ENCODE measurements at places on chromosomes 12 and 14.

DNA sequence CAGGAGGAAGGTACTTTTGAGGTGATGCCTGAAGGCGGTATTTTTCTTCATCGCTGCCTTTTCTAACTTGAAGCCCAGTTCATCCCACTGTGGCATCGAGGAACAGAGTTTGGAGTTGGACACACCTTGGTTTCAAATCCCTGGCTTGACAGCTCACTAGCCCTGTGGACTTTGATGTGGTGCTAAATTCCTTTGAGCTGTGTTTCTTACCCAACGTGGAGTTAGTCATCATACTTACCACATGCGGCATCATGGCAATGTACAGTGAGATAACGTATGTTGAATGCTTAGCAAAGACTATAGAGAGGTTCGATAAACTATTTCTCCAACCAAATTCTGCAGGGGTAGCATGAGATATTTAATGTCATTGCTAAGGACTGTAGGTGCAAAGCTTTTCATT, 3.4 kb downstream of the PLEKHG3 start:
- DNase-seq = no peak

DNA sequence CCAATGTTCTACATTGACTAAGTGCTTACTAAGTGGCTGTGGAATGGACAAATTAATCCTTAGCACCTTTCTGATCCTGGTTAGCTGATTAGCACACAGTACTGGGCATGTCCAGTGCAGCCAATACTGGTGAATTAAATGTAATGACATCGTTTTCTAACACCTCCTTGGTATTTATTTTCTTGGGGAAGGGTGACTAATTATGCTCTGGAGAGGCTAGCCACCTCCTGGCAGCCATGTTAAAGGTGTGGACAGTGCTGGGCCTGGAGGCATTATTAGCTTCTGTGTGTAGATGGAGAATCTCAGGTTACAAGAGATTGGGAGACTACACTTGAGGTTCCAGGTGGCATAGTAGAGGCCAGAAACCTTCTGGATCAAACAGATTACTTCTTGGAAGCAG, 230.9 kb upstream of the DDHD1 start:
- no peak for DNase-seq

DNA sequence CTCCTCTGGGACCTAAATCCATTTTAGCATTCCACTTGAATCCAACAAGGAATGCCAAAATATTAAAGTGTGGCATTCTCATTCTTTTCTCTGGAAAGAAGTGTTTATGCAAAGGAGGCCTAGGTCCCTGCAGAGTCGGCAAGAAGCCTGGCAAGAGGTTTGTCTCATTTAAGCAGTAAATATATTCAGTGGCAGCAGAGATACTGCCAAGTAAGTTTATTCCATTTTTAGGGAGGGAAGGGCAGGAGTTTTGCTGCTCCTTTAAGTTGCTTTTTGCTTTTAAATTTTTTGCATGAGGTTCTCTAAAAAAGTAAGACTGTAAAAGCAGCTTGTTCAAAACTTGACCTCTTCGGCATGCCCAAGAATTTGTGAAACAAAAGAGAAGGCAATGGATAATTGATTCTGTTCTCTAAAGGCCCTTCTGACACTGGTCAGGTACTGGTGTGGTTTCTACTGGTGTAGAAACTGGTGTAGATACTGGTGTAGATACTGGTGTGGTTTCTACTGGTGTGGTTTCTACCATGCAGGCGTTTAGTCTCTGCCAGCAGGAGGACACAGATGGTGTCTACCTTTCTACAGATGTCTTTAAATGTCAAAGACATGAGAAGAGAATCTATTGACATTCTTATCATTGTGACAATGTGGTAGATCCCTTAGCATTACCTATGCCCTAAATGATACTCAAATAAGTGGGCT, 107.3 kb downstream of the SAMD4A start:
- no peak for DNase-seq

DNA sequence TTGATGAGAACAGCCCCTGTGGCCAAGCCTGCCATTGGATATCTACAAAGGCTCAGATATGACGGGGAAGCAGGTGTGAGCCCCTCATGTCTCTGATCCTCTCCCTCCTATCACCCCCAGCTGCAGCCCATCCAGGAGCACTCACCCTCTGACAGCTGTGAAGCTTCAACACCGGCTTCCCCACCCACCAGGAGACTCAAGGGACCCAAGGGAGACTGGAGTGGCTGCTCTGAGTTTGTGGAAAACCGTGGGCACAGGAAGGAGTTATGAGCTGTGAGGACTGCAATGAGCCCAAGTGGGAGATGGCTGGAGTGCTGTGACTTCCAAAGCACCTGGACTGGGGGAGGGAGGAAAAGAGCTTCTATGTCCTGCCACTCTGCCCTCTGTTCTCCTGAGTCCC, 7.9 kb downstream of the IFI27L2 start:
- DNase-seq = no peak

DNA sequence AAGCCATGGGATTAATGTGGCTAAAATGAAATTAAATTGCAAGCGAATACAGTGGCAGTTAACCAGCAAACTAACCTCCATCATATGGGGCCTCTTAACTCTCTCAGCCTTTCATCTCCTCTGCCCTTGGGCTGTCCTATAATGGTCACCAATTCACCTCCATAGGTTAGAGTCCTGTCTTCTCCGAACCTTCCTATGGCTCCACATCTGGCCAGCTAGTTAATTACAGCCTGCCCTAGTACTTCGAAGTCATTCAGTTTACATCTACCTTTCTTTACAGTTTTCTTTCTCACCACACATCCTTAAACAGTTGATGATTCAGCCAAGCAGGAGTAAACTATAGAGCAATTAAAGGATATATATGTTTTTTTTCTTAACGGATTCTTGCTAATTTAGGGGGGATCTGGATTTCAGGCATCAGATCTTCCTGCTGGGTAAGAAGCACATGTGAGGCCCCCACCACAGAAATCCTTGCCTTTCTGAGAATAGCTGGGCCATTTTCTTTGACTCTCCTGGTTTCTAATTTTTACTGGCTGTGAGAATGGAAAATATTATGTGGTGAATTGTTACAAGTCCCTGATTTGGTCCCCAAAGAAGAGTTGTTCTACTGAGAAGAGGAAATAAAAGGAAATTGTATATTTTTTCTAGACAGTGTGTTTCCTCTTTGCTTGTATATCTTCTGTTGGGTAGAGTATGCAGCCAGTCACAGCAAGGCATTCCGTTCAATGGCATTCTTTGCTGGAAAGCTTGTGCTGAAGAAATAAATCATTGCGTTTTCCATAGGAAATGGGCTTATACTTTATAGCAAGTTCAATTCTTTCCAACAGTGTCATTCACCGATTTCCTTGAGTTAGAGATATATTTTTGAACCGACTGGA, 16.7 kb downstream of the HMGA2 start:
- DNase-seq = no peak

DNA sequence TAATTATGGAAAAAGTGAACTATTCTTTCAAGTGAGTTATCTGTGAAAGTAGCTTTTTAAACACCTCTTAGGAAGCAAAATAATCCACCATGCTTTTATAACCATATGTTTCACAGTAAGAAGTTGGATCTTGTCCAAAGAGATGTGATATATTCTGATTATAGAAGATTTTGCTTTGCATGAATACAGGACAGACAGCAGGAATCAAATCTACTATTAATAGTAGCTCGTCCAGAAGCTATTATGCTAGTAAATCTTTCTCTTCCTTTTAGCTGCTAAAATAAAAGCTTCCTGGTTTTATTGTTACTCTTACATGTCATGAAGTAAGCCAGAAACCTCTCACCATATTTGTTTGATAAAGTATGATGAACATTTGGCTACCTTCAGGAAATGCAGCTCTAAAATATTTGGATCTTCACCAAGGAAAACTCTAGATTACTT, 257.0 kb downstream of the IPO8 start:
- no peak for DNase-seq

GRCh38 chr12:5014269-5014668, 29.4 kb upstream of the KCNA5 start:
- no peak for DNase-seq

- no peak for DNase-seq
Observed at GRCh38 chr14:97413022-97413539, 615.9 kb downstream of the VRK1 start.

DNA sequence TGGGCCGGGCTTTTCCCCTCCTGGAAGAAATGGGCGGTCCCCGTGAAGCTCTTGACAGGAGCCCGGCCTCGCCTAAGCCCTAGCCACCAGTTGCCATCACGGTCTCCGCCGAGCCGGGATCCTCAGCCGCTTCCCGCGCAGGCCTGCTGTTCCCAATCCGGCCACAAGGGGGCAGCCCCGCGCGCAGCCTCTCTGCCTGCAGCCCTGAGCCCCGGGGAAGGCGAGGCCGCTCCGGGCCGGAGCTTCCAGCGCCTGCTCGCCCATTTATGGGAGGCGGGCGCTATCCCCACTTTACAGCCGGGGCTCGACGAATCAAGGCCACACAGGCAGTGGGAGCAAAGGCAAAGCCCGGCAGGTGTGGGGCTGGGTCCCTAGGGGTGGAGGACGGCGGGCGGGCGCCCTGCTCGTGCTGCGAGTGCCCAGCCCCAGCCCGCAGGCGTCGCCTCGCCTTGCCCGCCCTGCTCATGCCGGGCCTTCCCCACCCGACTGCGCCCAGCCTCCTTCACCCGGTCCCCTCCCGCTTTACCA, 61.5 kb downstream of the LGMN start:
- DNase-seq = no peak

DNA sequence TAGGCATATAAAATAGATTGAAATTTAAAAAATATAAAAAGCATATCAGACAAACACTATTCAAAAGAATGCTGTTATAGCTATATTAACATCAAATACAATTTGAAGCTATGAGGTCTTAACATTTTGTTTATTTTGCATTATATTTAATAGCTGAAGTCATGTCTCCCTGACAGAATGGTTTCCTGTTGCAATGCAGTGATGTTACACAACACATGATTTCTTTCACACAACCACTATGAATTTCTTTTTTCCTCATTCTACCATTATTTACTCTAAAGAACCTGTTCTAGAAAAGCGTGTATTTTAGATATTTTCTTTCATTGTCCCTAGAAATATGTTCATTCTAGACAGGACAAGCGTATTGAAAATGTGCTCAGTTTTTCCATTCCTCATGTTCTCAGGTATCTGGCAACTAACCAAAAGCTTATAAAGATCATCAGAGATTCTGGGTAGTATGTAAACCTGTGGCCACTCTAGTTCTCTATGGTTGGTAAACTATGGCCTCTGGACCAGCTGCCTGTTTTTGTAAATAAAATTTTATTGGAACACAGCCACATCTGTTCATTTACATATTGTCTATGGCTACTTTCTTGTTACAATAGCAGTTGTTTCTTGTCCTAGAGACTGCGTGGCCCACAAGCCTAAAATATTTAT, 183.8 kb downstream of the FOXA1 start:
- DNase-seq = no peak

DNA sequence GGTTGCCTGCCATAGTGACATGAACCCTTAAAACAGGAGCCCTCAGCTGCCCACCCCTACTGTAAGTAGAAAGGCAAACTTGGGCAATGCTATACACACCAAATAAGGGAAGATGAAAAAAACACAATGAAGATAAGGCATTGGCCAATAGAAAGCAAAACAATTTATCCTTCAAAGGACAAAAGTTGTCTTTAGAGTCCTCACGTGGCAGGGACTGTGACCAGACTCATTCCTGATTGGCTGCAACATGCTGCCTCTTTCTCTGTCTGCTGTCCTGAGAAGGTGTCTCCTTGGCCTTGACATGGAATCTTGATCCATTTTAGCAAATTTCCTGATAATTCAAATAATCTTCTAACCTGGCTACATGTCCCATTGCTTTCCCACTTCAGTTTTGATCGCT, 131.9 kb downstream of the GPR135 start:
- DNase-seq = no peak

- no peak for DNase-seq
Observed at GRCh38 chr12:32876004-32876403, 20.6 kb downstream of the PKP2 start.

GRCh38 chr12:76183459-76184186, 99.1 kb upstream of the NAP1L1 start:
- no peak for DNase-seq

DNA sequence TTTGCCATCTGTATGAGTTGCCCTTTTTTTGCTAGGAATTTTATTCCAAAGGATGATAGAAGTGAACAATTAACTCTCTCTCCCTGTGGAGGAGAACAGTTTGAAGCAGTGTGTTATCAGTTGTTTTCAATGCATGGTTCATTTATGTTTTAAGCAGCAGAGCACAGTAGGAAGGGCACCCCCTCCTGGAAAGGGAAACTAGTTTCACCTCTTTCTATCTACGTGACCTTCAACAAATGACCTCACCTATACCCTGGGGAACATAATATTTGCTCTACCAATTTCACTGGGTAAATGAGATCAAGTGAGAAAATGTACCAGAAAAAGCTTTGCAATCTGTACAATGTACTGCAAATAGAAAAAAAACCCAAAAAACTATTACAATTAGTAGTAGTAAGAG, 5.4 kb upstream of the DCP1B start:
- no peak for DNase-seq

DNA sequence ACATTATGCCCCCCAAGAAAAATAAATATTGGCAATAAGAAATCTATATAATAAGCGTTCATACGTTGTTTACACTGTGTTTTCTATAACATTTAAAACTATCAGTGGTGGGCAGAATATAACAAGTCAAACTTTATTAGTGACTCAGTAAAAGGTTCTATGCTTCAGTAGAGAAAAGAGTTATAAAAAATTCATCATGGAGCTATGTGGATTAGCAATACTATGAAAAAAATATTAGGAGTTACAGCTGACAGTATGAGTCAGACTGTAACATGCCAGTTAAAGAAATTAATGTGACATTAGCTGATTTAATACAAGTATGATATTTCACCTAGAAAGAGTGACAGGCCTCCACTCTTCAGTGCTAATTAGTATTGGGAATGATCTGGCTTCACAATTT, 125.1 kb upstream of the GARIN6 start:
- no peak for DNase-seq

DNA sequence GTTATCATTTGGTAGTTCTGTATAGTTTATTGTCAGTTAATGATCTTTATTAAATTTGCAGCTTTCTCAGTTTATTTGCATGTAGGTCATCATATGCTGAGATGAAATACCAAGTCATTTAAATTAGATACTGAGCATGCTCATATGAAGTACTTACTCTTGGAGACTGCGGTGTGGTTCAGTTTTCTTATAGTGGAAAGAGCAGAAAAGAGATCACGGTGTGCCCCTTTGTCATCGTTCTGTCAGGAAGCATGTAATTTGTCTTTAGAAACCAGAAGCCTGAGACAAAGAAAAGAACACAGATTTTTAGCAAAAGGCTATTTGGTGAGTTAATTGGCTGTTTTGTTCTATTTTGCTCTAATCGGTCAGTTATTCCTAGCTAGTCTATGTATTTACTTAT, 75.6 kb downstream of the PLEKHA5 start:
- no peak for DNase-seq

- no peak for DNase-seq
Observed at GRCh38 chr12:2531371-2531770, 263.4 kb upstream of the FKBP4 start.

- DNase-seq = no peak
Observed at GRCh38 chr12:53980104-53980801, 4.7 kb upstream of the HOXC10 start.

DNA sequence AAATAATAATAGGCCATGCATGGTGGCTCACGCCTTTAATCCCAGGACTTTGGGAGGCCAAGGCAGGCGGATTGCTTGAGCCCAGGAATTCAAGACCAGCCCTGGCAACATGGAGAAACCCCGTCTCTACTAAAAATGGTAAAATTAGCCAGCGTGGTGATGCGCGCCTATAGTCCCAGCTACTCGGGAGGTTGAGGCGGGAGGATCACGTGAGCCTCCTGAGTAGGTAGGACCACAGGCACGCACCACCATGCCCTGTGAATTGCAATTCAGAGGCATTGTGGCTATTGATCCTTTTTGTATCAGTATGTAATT, 2.3 kb downstream of the ARHGDIB start:
- DNase-seq = no peak

- DNase-seq = no peak
Observed at GRCh38 chr14:105847400-105847799, 321.0 kb downstream of the TMEM121 start.

- DNase-seq = no peak
Observed at GRCh38 chr12:67649261-67649569, 670 bp downstream of the DYRK2 start.

Measured in NCI-H1436 treated with DMSO at 0.1 percent for 48 hours (cell line).